ENCODE measurements at places on chromosomes 5 and 9.

DNA sequence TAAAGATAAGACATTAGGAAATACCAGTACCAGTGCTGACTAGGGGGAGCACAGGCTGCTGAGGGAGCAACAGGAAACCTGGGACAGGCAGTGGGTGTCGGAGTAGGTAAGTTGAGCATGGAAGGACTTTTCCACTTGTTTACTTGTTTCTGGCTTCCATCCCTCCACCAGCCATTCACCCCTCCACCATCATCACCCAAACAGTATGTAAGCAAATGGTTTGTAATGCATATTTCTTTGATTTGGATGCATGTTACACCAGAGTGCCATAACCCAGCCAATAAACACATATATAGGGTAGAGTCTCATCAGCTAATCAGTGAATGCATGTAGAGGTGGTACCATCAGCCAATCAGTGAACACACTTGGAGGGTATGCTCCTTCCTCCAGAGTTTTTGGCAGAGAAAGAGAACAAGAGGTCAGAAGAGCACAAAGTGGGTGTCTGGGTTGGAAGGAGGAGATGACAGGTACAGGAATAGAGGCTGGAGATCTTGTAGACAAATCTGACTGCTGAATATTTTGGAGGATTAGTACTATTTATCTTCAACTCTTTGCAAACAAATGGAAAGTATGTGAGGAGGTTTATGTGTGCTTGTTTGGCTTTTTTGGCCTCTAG is 37.7 kb upstream of the PDE8B start:
- DNase-seq, result no peak

GRCh38 chr5:95993266-95993665 is 31.6 kb upstream of the ELL2 start:
- DNase-seq, result no peak

GRCh38 chr9:19623941-19624340 is 164.9 kb downstream of the SLC24A2 start:
- no peak for DNase-seq

- no peak for DNase-seq
These were observed 36.1 kb downstream of the PRRX2 start for GRCh38 chr9:129701549-129701948.

GRCh38 chr5:114402206-114402605 is 40.3 kb downstream of the KCNN2 start:
- DNase-seq, result no peak
